T47D (cell line): ENCODE measurements at places on chromosomes 6 and 20.

GRCh38 chr6:11039040-11039439 lies 5.1 kb downstream of the ELOVL2 start:
- DNase-seq: no peak

GRCh38 chr6:47034926-47035325 lies 7.2 kb downstream of the ADGRF1 start:
- peak; percentile 31 for DNase-seq

GRCh38 chr6:113630738-113631535 lies 226.2 kb upstream of the MARCKS start:
- DNase-seq: no peak

GRCh38 chr20:61997372-61997771 lies 68.3 kb downstream of the TAF4 start:
- no peak for DNase-seq

GRCh38 chr6:87164506-87164905 lies 9.1 kb downstream of the ZNF292 start:
- DNase-seq: no peak

DNA sequence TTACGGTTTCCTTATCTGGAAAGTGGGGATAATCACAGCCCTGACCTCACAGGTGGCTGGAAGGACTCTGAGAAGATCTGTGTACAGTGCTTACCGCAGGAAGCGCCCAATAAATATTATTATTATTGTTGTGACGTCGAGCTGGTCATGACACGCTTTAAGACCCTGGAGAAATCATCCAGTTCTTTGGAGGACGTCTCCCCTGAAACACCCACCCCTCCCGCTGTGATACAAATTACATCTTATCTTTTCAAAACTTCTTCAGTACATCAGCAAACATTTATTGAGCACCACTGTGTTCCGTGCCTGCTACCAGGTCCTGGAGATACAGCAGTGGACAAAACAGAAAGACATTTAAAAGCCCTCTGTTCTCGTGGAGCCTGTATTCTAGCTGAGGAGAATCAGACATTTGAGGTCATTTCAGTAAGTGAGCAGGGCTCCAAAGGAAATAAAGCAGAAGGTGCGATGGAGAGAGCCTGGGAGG lies 118.7 kb downstream of the CEBPB start:
- DNase-seq: no peak

DNA sequence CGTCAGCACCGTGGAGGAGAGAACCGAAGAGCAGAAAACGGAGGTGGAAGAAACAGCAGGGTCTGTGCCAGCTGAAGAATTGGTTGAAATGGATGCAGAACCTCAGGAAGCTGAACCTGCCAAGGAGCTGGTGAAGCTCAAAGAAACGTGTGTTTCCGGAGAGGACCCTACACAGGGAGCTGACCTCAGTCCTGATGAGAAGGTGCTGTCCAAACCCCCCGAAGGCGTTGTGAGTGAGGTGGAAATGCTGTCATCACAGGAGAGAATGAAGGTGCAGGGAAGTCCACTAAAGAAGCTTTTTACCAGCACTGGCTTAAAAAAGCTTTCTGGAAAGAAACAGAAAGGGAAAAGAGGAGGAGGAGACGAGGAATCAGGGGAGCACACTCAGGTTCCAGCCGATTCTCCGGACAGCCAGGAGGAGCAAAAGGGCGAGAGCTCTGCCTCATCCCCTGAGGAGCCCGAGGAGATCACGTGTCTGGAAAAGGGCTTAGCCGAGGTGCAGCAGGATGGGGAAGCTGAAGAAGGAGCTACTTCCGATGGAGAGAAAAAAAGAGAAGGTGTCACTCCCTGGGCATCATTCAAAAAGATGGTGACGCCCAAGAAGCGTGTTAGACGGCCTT lies 41.6 kb downstream of the ZBTB2 start:
- no peak for DNase-seq

DNA sequence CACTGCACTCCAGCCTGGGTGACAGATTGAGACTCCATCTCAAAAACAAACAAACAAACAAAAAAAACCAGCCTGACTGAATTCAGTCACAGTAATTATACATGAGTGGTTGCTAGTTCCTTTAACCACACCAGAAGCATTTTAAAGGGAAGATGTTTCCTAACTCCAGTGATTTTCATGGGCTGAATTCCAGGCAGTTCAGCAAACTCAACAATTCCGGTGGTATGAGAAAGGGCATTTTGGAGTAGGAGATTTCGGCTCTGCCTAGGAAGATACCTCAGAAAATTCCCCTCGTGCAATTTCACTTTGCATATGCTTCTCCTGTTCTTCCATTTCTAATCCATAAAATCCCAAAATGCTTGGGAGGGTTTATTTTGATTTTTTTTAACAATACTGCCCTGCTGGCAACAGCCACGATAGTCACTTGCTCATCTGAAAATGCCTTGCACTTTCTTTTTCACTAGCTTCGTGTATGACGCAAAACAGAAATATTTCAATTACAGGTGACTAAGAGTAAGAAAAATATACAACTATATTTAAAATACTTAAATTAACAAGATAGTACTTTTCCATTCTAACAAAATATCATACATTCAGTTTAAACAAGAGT lies 48.3 kb upstream of the IPCEF1 start:
- no peak for DNase-seq

GRCh38 chr6:5876076-5876475 lies 130.6 kb downstream of the NRN1 start:
- no peak for DNase-seq

DNA sequence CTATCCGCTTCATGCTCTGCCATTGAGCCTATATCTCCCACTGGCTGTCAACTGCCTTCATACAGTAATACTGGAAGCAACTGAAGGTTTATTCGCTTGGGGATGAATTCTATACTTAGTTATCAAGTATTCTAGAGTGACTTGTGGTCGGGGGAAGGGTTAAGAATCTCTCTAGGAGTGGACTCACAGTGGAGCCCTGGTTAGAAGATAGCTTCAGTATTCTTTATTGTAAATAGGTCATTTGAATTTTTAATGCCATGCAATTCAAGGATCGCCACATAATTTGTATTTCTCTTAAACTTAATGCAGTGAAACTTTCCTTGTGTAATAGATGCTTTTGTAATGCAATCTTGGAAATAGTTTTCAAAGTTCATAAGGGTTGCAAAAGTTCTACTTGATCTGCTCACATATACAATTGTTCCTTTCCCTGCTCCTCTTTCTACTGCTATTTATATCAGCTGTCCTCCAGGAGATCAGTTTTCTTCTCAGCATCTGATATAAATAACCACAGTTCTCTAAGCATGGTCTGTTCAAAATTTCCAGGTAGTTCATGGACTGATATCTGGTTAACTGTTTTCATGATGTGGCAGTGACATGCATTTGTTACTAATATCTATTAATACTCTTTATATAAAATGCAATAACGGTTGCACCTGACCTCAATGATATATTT lies 120.3 kb downstream of the KCNQ5 start:
- DNase-seq: no peak

GRCh38 chr6:37974943-37975342 lies 155.4 kb downstream of the ZFAND3 start:
- no peak for DNase-seq

- DNase-seq: peak; percentile 94
These were observed 85.7 kb downstream of the NFATC2 start for GRCh38 chr20:51456511-51457509.

DNA sequence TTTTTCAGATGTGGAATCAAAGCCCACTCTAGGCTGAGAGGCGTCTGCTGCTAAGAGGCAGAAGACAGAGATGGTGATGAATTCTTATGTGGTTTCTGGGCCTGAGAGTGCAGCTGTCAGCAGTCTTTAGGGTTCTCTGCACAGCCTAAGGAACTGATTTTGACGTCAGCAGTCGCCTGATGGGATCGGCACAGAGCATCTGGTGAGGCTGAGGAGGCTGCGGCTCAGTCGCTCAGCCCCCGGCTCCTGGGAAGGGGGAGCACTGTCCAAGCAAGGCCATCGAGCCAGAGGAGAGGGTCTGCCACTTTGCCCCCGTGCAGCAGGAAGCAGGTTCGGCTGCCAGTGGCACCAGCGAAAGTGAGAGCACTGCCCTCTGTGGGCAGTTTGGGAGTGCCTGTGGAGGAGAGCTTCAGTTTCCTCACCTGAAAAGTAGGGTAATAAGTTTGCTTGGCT lies 92.5 kb downstream of the TCP11 start:
- no peak for DNase-seq

- DNase-seq: no peak
These were observed 370.2 kb downstream of the UTRN start for GRCh38 chr6:144655376-144655775.

- DNase-seq: no peak
These were observed 122.2 kb upstream of the SYNCRIP start for GRCh38 chr6:85764844-85765243.
